ENCODE measurements at places on chromosomes 16 and 17. TPM values are rescaled to one million over a fixed set of nuclear protein-coding genes. Genes with fewer than 3 reads are reported as not detected.

Gene LYZL6
- total RNA-seq, result not detected

Gene SLC16A6
- 0.25 TPM for total RNA-seq

Gene NPIPA8
- total RNA-seq, result not detected

Gene FBXW10
- total RNA-seq, result not detected

Gene CORO6
- total RNA-seq, result 1.4 TPM

Gene TUBB3
- total RNA-seq, result 3,960 TPM

Gene OTOP3
- not detected for total RNA-seq

Gene PRSS27
- 10.8 TPM for total RNA-seq

Gene SBK1
- total RNA-seq, result 117 TPM

Gene ADAMTS18
- 1.7 TPM for total RNA-seq

Gene TMEM100
- 1.4 TPM for total RNA-seq

Gene SLC7A6
- 78.1 TPM for total RNA-seq

Gene C1QL1
- total RNA-seq, result 14.6 TPM

Gene TPSAB1
- not detected for total RNA-seq

Gene TEKT5
- not detected for total RNA-seq

Gene CDRT15
- not detected for total RNA-seq

Gene CDH11
- total RNA-seq, result 2.6 TPM

Gene ZNF750
- 1.4 TPM for total RNA-seq

Gene SLC5A11
- total RNA-seq, result not detected

Gene GPR139
- total RNA-seq, result not detected

Gene CMTM2
- not detected for total RNA-seq

Gene RAB37
- 2.1 TPM for total RNA-seq

All from glutamatergic neuron (in vitro differentiated cells).